NCI-H1092 treated with DMSO at 0.1 percent for 48 hours (cell line): ENCODE measurements at places on chromosomes 2 and 18.

DNA sequence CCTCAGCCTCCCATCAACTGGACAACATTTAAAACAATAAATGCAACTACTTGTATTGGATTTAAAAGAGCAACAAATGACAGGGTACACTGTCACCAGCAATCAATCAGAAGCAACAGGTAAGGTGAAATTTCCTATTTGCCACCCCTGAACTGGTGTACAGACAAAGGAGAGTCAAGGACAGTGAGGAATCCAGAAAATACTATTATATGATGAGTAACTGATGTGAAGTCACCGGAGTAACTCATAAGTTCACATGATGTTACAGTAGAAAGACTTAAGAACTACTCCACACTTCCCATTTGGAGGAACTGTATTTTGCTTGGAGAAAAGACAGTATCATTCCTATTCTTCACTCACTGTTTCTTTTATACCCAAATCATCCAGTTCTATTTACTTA is 4.1 kb upstream of the STAT1 start:
- no peak for DNase-seq

- no peak for DNase-seq
These were observed 453.2 kb downstream of the PTPRM start for GRCh38 chr18:8020132-8020846.

DNA sequence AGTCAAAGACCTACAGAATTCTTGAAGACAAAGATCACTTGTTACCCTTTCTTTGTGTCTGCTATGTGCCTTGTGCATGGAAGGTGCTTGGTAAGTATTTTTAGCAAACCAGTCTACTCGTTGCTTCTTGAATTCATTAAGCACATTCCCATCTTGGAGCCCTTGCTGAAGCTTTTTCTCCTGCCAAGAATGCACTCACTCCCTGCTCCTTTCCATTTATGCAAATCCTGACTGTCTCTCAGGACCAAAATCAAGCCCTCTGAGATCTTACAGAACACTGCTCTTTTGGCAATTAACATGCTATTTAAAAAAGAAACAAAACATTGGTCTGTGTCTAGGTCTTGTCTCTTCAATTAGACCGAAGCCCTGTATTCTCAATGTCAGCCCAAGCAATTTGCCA is 75.8 kb downstream of the CLHC1 start:
- DNase-seq: no peak

DNA sequence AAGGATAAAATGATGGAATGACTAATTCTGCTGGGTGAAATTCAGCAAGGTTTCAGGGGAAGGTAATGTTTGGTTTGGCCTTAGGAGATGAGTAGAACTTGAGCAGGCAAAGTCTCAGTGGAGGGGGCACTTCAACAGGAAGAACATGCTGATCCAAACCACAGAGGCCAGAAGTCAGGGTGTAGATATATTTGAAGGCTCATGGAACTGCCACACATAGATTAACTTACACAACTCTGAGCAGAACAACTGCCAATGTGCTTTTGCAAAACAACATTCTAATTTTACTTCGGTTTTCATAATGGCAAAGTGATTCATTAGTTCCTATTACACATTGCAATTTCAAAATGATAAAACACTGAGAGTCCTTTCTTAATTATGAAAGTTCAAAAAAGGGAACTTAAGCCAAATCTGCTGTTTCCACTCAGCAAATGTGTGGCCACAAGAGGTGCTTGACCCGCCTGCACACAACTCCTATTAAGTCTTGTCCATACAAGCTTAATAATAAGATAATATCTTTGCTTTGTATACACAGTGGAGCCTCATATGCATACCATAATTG is 284.8 kb downstream of the MREG start:
- DNase-seq: no peak

DNA sequence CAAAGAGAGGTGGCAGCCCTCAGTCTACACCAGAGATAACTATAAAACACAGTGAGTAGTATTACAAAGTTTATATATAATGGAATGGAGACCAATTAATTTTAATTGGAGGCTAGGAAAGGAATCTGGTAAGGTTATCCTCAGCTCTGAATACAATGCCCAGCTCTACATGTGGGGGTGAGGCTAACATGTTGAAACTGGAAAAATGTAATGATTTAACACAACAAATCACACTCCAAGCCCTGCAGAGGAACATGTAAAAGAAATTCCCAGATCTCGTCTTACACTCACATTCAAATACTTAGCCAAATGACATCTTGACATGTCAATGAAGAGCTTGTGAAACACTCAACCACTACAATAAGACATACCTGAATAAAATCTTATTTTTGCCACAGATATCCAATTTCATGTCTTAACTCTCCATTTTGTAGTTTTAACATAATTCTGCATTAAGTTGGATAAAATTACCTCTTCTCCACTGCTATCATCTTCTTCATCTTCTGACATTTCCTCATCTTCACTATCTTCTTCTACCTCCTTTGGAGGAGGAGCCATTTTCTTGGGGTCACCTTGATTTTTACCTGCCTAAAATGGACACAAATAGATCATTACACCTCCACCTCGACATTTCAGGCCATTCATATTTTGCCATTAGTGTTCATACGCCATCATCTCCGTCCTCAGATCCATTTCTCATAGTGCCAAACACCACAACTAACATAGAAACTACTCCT is 1.4 kb downstream of the NCL start:
- no peak for DNase-seq

GRCh38 chr18:78562531-78562961 is 417.1 kb upstream of the SALL3 start:
- no peak for DNase-seq
